ENCODE measurements at places on chromosomes 7 and 10.

GRCh38 chr7:48045195-48045765 is 9.9 kb downstream of the C7orf57 start:
- no peak for DNase-seq

GRCh38 chr10:124534231-124534798 is 72.7 kb downstream of the LHPP start:
- DNase-seq: no peak

GRCh38 chr10:45425621-45426563 is 51.9 kb downstream of the ALOX5 start:
- DNase-seq: no peak

GRCh38 chr10:36489611-36490228 is 635.7 kb upstream of the ANKRD30A start:
- DNase-seq: no peak

DNA sequence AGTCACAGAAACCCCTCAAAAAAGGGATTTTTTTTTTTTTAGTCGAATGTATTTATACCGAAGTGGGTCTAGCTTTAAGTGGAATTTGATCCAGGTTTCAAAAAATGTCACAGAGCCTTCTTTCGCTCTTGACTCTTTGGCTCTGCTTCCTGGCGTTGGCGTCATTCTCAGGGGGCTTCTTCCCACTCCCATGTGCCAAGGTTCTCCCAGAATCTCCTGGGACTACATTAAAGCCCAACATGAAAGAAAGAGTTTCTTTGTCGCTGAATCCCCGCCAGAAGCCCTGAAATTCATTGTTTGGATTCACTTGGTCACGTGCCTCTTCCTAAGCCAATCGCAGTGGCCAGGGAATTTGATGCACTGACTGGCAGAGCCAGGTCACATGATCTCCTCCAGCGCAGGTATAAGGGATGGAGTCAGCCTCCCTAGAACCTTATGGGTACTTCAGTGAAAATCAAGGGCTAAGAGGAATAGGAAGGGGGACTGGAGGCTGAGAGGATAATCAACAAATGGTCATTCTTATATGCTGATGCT is 101.2 kb downstream of the RPS24 start:
- DNase-seq: no peak

- no peak for DNase-seq
Observed at GRCh38 chr10:110056822-110057221, 49.0 kb downstream of the ADD3 start.

DNA sequence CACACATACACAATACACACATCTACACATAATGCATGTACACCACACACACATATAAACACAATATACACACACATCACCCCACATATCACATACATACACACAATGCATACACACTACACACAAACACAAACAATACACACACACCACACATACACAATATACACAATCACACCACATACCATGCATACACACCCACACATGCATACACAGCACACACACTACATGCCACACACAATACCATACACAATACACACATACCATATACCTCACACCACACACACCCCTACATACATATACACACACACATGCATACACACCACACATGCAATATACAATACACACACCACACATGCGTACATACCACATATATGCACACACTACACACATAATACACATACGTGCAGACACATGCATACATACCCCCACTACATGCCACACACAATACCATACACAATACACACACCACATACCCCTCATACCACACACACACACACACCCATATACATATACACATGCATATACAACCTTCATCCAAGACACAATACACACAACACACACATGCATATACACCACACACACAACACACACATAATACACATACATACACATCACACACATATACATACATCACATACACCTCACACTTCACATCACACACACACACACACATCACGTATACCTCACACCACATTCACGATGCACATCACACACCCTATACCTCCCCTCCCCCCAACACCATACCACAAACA is 34.0 kb downstream of the PSMC2 start:
- DNase-seq: no peak

DNA sequence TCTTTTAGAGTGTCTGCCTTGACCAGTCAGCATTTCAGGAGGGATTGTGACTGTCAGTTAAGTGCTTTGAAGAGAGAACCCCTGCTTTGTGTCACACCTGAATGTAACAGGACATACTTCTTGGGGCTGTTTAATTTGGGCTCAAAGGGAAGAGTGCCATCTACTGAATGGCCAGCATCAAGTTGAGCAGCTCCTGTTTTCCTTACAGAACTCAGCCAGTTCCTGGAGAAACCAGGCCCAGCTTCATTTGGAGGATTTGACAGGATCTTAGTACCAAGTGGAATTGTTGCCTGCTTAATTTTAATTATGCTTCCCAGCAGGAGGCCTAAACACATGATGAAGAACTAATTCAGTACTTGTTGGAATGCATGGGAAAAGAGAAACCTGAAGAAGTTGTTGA is 8.3 kb downstream of the ADD3 start:
- no peak for DNase-seq

- DNase-seq: no peak
Observed at GRCh38 chr10:69338133-69338456, 59.8 kb downstream of the HK1 start.

DNA sequence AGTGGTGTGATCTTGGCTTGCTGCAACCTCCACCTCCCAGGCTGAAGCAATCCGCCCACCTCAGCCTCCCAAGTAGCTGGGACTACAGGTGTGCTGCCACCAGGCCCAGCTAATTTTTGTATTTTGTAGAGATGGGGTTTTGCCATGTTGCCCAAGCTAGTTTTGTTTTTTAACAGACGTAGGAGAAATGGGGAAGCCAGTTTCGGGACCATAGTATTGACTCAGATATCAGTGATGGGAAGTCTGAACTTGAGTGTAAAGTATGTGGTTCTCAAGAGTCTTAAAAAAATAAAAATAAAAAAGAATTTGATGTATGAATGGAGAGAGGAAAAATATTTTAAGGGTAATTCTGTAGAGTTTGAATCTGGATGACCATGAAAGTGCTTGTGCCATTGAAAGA is 34.2 kb downstream of the SP4 start:
- no peak for DNase-seq

- DNase-seq: no peak
Observed at GRCh38 chr7:108311446-108312168, 144.6 kb downstream of the NRCAM start.

DNA sequence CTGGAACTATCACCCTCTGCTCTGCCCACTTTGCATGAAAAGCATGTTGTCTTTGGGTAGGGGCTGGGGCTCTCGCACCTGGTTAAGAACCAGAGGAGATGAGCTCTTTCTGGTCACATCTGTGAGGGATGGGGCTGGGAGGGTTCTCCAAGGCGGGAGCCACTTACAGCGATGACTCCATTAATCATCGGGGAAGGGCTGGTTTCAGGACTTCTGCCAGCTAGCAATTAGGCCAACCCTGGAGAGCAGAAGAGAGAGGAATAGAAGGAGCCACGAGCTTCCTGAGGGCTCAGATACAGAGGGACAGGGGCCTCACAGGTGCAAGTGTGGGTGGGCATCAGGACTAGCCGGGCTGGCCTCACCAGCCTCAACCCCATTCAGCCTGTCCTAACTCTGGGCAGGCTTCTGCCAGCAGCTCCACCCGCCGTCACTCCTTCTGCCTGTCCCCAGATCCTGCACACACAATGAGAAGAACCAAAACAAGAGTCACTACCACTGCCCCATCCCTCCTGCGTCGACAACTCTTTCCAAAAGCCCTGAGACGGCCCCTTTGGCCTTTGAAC is 8.4 kb downstream of the AQP1 start:
- no peak for DNase-seq

GRCh38 chr10:49841615-49842332 is 79.7 kb upstream of the OGDHL start:
- DNase-seq: no peak

- DNase-seq: no peak
Observed at GRCh38 chr10:1369197-1369596, 313.0 kb downstream of the WDR37 start.

DNA sequence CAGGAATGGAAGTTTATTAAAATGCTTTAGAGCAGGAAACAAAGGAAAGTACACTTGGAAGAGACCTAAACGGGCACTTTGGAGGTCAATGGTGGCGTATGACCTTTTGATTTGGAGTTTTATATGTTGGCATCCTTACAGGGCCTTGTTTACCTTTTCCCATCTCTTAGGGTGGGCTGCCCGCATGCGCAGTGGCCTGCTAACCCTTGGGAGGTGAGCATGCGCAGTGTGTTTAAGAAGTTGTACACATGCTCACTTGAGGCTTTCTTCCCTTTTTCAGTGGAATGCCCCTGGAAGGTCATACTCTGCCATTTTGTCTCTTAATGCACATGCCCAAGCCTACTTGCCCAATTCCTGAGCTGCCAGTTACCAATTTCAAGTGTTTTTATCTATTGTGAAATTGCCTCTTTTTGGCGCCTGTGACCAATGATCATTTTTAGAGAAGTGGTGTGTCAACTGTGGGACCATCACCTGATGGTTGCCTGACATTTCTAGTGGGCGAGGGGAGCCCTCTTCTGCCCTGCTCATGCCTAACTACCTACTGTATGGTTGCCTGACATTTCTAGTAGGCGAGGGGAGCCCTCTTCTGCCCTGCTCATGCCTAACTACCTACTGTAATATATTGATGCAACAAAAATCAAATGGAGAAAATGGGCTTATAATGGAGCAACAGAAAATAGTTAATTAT is 138.0 kb downstream of the PPP1R9A start:
- DNase-seq: no peak

- DNase-seq: no peak
Observed at GRCh38 chr7:123823898-123824753, 20.8 kb upstream of the HYAL4 start.

- DNase-seq: no peak
Observed at GRCh38 chr7:51732116-51732515, 415.5 kb upstream of the COBL start.

DNA sequence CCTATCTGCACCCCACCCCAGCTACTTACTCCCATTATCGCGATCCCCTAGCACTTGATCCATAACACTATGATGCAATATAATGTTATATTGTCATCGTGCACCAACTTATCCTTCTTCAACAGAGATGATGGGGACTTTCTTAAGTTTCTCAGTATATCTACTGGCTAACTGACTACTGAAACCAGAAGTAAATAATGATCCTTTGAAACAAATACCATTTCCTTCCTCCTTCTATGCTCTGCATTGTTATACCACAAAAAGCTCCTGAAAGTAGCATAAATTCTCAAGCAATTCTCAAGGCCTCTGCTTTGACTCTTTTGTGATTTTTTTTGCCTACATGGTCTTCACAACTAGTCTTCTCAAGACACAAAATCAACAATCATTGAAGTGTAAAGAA is 68.9 kb downstream of the HTR7 start:
- no peak for DNase-seq

DNA sequence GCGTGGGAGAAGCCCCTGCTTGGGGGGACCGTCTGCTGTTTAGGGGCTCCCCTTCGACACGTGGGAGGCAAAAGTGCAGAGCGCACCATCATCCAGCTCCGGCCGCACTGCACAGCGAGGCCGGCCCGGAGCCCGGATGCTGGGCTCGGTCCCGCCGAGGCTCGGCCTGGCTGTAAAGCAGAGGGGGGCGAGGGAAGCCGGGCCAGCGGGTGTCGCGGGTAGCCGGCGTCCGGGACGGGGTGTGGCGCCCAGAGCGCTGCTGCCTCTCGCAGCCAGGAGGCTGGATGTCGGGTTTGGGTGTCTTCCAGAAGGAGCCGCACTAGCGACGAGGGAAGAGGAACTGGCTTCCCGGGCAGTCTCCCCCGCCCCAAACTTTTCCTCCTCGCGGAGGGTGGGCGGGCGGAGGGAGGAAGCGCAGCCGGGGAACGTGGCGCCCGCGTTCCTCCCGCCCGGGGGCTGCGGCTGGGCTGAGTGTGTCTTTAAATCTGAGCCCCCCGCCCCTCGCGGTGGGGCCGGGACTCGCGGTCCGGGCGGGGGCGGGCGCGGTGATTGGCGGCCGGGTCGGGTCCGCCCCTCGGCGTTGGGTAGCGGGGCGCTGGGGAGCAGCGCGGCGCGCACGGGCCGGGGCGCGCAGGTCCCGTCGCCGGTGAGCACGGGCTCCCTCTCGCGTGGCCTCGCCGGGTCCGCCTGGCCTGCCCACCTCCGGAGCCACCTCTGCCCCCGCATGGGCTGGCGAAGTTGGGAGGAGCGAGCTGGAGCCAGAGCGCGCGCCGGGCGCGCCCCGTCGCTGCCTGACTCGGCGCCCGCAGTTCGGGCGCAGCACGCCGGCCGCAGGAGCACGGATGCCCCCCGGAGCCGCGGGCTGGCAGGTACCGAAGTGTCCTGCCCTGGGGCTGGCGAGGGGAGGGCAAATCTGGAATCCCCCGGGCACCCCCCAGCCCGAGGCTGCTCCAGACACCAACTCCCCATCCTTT is at the start of gene PALD1:
Gene PALD1 (plus strand): TSS at position 577 of the 974 bp plus-strand sequence. CDS start 47,185 bp downstream, outside the sequence.
- DNase-seq: no peak

DNA sequence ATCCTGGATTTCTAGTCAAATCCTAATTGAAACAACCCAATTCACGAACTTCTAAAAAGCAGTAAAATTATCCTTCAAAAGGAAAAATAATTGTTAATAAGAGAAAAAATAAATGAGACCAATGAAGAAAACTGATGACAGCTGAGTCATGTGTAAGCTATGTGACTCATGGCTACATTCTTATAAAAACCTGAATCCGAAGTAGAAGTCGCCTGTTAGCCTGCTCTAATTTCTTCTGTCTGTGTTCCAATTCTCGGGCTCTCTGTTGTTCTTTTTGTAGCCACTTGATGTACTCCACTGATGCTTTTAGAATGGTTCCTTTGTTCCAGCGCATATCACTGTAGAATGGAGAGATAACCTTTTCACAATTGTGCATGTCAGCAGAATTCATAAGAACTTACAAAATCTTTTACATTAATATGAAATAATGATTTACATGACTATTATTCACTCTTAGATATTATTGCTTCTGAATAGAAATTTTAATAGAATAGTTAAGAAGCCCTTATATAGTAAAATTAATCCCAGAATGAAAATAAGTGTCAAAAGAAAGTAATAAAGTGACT is 88.8 kb downstream of the TFEC start:
- DNase-seq: peak; percentile 4

GRCh38 chr7:41930538-41931262 is 227.8 kb upstream of the INHBA start:
- DNase-seq: no peak

DNA sequence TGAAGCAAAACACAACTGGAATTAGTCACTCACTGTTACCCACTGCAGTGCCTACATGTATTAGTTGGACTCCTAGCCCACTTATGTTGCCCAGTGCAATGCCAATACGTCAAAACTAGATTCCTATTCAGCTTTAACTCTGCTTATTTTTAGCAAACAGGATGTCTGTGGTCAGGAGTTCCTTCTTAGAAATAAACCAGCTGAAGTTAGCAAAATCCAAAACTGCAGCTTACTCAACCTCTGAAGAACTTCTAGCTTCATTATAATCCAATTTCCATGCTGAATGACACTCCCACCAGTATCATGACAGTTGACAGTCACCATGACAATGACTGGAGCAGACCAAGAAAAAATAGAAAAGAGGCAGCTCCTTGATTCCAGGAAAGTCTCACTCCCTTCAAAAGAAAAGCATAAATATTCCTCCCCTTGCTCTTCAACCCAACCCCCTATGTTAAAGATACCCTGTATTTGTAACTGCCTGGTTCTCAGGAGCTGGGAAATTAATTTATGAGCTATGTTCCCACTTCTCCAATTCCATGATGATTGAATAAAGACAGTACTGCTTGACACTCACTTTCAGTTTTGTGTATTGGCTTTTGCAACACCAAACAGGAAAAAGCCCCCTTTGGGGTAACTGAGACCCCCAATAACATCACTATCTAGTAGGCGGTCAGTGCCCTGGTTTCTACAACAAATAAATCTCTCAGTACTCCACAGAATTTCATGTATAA is 327.4 kb downstream of the SORCS1 start:
- DNase-seq: no peak

- no peak for DNase-seq
Observed at GRCh38 chr7:28685242-28685643, 272.9 kb downstream of the TRIL start.

Measured in T1000 (cell line).